ENCODE measurements at places on chromosomes 3 and 15. TPM values are rescaled to one million over a fixed set of nuclear protein-coding genes. Genes with fewer than 3 reads are reported as not detected.

The TAGLN3 gene
- total RNA-seq: not detected

The CASR gene
- not detected for total RNA-seq

The KLHL25 gene
- total RNA-seq: 3.5 TPM

The HRG gene
- total RNA-seq: not detected

The BAHD1 gene
- 14.5 TPM for total RNA-seq

The NCBP2 gene
- 64.3 TPM for total RNA-seq

The ARPP21 gene
- not detected for total RNA-seq

The GABRR3 gene
- total RNA-seq: not detected

The MYD88 gene
- 13.1 TPM for total RNA-seq

The TMC3 gene
- not detected for total RNA-seq

The CRABP1 gene
- not detected for total RNA-seq

The SEMA3G gene
- 9.8 TPM for total RNA-seq

The RAP2B gene
- 37.1 TPM for total RNA-seq

The CNTN4 gene
- total RNA-seq: not detected

The DGKG gene
- 0.13 TPM for total RNA-seq

The FSIP1 gene
- total RNA-seq: 0.50 TPM

The SLC12A1 gene
- total RNA-seq: not detected

The ERC2 gene
- total RNA-seq: 2.8 TPM

The PLOD2 gene
- total RNA-seq: 431 TPM

The WDR72 gene
- total RNA-seq: not detected

The STRIT1 gene
- not detected for total RNA-seq

The OR5K2 gene
- total RNA-seq: not detected

The HDC gene
- total RNA-seq: not detected

The ATRIP gene
- 13.1 TPM for total RNA-seq

The AP4E1 gene
- 20.1 TPM for total RNA-seq

The GHSR gene
- not detected for total RNA-seq

The SLC2A2 gene
- total RNA-seq: not detected

The VEPH1 gene
- total RNA-seq: 325 TPM

The CHRNA3 gene
- total RNA-seq: not detected

The CHDH gene
- total RNA-seq: 1.1 TPM

The GOLGA8H gene
- total RNA-seq: 1.4 TPM

The MGA gene
- total RNA-seq: 46.3 TPM

The PAQR5 gene
- total RNA-seq: not detected

The THBS1 gene
- 6,138 TPM for total RNA-seq

The LSG1 gene
- total RNA-seq: 94.8 TPM

The EBLN2 gene
- total RNA-seq: 12.4 TPM

The CBLB gene
- 31.0 TPM for total RNA-seq

The TPRG1 gene
- 0.13 TPM for total RNA-seq

The GCNT3 gene
- total RNA-seq: not detected

The SLC9A9 gene
- 5.6 TPM for total RNA-seq

The TBC1D23 gene
- 51.7 TPM for total RNA-seq

The CHRNB4 gene
- not detected for total RNA-seq

The PARP9 gene
- total RNA-seq: 17.8 TPM

The CPNE9 gene
- total RNA-seq: not detected

The MKRN3 gene
- 0.79 TPM for total RNA-seq

The MORC1 gene
- total RNA-seq: not detected

The CKMT1A gene
- not detected for total RNA-seq

The MYRIP gene
- total RNA-seq: 29.0 TPM

The LRRIQ4 gene
- 0.07 TPM for total RNA-seq

The CYP11A1 gene
- total RNA-seq: not detected

The KCNH8 gene
- under 0.01 TPM for total RNA-seq

The GXYLT2 gene
- total RNA-seq: 2.0 TPM

The C3orf20 gene
- 0.07 TPM for total RNA-seq

The KCNAB1 gene
- total RNA-seq: 0.40 TPM

The CCDC54 gene
- total RNA-seq: not detected

The ITGA11 gene
- 0.14 TPM for total RNA-seq

The VPS39 gene
- total RNA-seq: 72.9 TPM

The RBMS3 gene
- 49.6 TPM for total RNA-seq
